ENCODE measurements at places on chromosomes 6 and 20. TPM values are rescaled to one million over a fixed set of nuclear protein-coding genes. Genes with fewer than 3 reads are reported as not detected.

DNA sequence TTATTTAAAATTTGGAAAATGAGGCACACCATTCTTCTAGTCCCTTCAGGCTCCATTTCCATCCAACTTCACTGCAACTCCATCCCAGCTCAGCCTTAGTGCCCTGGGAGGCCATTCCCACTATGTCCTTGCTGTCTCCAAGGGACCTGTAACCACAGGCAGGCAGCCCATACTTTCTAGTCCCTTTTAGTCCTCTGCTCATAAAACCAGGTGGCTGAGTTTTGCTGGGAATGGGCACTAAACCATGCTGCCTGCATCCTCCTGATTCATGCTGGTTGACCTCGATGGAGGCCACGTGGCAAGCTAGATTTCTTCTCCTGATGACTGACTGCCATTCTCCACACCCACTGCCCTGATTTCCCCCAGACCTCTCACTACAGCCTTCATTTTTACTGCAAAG, 27.5 kb upstream of the MYMX start:
- DNase-seq = no peak

- no peak for DNase-seq
Measured at GRCh38 chr6:99276747-99277146, 72.7 kb downstream of the FAXC start.

DNA sequence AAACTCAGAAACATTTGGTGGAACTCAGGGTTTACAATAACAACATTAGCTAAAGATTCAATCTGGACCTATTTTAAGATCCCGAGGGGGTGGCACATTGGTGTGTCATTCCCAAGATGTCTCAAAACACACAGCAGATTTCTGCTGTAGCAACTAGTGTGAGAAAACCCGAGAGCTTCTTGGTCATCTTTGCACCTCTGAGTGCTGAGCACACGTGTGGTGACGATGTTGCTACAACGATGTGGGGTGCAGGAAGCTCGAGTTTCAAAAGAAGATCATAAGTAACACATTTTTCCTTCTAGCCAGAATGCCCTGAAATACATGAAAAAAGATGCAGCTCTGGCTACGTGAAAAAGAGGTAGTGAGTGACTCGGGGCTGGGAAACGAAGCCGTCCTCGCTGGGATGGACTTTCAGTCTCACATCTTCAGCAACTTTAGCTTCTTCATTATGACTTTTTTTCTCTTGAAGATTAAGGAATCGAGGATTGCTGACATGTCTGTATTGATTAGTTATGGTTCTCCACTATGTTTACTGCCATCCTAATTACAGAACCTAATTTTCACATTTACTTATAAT, 1.5 kb downstream of the RAMACL start:
- DNase-seq = no peak

DNA sequence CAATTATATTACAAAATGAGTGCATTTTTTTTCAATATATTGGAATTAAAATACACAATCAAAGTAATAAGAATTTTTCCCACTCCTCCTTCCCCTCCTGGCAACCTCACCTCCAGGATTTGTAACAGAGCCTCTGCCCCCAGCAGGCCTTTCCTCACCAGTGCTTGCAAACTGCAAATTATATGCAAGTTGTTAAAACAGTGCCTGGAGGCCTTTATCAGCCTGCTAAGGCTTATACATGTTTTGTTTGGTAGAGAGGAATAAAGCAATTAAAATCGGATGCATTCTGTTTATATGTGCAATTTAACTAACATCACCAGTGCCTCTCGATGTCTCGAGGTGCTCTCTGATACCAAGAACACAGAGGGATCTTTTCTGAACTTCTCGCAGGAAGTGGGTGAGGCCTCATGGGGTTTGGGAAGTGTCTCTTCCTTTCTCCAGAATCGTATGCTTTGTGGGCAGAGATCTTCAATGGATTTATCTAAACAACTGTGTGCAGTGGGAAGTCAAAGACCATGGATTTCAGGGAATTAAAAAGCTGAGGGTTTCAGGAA, 186.8 kb downstream of the CDH26 start:
- DNase-seq = no peak

GRCh38 chr20:47464380-47465101, 37.1 kb upstream of the NCOA3 start:
- DNase-seq = peak; percentile 60

DNA sequence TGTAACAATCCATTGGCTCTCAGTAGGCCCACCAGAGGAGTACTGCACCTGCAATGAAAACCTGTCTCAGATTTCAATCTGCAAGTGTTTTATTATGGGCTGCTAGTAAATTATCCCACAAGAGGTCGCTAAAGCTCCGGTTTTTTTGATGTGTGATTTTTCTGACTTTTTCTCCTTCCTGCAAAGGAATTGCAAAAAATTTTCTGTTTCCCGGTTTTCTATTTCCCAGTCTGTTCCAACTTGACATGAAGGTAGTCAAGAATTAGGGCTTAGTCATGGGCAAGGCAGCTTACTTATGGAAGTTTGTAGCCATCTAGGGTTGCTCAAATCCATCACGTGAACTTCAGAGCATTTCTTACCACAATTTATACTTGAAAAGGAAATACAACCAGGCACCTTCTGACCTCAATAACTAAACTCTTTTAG, 38.5 kb upstream of the AHI1 start:
- peak; percentile 57 for DNase-seq

- no peak for DNase-seq
Measured at GRCh38 chr6:3538536-3538935, 81.7 kb upstream of the SLC22A23 start.

Gene MYLIP
- 41.5 TPM for polyA plus RNA-seq

GRCh38 chr6:108565091-108565766, 4.5 kb downstream of the FOXO3 start:
- DNase-seq = no peak

Gene SLC17A1
- polyA plus RNA-seq = not detected

DNA sequence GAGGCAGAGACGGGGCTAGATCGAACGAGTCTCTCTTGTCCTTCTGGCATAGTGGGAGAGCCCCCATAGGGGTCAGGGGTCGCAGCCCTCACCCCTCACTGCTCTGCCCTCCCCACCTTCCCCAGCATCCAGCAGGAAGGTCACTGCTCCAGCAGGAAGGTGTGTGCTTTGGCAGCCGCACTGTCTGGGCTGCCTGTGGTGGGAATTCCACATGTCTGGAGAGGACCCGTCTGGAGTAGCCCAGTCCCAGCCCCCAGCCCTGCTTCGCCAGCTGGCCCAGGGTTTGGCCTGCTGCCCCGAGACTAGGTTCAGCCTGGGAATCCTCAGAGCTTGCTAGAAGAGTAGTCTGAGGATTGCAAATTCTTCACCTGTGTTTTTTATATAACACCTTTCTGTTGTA, 2.5 kb upstream of the R3HDML start:
- DNase-seq = no peak

DNA sequence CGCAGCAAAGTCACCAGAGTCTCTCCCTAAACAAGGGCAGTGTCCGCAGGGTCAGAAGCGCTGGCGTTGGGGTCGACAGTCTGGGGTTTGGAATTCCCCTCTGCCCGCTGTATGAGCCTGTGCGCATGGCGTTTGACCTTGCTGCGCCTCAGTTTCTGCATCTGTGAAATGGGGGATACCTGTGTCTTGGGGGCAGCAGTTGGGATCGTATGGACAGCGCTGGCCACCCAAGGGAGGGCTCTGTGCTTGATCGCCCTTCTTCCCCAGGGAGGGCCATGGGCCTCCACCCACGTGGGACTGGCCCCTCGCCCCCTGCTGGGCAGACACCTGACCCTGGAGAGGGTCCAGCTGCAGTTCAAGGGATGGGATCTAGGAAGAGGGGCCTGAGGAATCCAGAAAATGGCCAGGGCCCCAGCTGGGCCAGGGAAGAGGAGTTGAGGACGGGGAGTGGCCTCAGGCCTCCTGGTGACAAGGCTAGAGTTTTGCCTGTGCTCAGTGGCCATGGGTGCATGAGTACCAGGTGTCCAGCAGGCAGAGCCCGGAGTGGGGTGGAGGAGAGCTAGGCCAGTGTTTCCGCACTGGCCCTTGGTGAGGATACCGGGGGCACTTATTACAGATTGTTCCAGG, 26.4 kb upstream of the PHACTR3 start:
- no peak for DNase-seq

DNA sequence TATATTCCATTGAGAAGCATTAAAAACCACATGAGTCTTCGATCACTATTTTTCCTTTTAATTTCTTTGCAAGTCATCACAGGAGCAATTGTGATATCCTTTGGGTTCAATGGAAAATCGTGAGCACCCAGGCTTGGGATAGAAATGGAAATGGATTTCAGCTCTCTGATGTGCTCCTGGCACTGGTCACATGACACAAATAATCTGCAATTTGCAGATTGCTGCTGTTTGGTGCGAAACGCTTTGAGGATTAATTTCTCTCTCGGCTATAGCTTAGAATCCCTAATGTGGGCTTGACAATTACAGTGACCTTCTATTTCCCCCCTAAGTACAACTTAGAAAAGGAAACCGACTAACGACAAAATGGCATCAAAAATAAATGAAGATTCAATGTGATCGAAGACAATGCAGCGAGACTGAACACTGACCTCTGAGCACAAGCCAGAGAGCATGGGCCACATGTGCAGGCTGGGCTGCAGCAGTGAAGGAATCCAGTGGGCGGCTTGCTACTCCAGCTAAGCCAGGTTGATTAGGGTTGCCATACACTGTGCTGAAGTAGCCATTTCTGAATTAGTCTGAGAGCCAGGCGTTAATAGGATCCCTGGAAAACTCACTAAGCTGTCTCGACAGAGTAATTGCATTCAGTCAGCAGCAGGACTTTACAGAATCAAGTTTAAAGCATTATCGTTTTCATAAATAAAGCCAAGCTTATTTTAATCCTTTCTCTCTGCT, 301.8 kb upstream of the AGPAT4 start:
- no peak for DNase-seq

GRCh38 chr20:13694420-13695150, 55.9 kb upstream of the TASP1 start:
- no peak for DNase-seq

Gene PAX1
- polyA plus RNA-seq = 1.9 TPM

Gene MYB
- 0.77 TPM for polyA plus RNA-seq

- DNase-seq = no peak
Measured at GRCh38 chr20:22920898-22921297, 114.2 kb upstream of the SSTR4 start.

DNA sequence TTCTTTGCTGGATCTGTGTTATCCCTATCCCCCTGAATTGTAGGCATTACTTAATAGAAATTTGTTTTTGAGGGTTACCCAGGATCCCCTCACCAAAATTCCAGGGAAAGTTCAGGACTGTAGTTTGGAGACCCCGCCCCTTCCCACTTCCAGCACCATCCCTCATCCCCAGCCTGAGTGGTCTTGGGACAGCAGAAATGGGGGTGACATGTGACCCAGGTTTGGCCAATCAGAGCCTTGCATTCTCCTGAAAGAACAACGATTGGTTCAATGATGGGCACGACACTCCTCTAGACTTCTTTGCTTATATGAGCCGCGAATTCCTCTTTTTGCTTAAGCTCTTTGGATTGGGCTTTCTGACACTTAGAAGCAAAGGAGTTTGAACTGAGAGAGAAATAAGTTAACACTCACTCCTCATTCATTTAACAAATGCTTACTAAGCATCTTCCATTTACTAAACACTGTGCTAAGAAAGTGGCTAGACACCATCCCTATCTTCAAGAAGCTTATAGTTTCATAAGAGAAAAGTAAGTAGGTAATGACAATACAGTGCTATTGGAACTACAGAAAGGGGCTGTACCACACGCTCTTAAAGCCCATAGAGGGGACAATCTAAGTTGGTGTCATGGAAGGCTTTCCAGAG, 24.9 kb upstream of the PAQR8 start:
- no peak for DNase-seq

DNA sequence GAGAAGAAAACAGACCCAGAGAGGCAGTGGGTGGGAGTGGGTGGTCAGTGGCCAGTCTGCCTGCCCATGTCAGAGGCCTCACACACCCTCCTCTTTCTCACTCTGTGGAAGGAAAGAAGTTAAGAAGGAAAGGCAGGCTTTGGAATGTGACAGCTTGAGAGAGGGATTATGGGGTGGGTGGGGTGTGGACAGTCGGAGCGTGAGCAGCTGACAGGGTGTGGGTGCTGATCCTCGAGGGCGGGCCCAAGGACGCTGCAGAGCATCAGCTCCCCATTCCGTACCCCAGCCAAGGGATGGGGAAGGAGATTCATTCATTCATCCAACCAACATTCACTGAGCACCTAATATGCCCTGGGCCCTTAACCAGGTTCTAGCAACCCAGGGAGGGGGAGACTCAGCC, 4.8 kb downstream of the TGM6 start:
- DNase-seq = no peak

DNA sequence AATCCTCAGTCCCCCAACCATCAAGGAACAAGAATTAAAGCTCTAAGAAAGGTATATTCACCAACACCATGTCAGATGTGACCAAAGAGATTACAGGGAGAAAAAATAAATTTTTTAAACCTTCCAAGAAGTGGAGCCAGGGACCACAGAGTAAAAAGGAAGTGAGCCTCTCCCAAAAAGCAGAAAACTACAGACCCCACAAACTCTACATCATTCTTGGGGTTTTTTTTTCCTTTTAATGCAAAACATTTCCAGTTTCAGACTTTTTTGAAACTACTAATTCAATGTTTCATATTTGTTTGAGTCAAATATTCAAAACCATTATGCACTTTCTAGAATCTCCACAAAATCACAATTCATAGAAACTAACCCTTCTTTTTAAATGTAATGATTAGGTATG, 6.8 kb upstream of the IL17F start:
- DNase-seq = no peak

DNA sequence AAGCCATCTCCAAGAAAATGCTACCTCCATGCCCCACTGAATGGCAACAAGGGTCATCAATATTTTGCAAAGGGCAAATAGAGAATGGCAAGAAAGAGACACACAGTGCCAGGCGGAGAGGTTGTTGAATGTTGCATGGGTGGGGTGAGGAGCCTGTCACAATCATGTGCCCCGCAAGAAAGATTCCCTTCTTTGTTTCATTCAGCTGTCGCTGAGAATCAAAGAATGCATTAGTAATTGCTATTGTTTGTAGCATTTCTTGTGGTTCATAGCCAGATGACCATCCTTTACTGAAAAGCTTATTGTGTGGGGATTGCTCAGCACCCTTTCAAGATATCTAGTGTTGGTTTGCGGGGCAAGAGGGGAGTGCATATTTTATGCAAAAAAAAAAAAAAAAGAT, 166.5 kb upstream of the QKI start:
- no peak for DNase-seq

Gene TMEM74B
- polyA plus RNA-seq = 2.6 TPM

DNA sequence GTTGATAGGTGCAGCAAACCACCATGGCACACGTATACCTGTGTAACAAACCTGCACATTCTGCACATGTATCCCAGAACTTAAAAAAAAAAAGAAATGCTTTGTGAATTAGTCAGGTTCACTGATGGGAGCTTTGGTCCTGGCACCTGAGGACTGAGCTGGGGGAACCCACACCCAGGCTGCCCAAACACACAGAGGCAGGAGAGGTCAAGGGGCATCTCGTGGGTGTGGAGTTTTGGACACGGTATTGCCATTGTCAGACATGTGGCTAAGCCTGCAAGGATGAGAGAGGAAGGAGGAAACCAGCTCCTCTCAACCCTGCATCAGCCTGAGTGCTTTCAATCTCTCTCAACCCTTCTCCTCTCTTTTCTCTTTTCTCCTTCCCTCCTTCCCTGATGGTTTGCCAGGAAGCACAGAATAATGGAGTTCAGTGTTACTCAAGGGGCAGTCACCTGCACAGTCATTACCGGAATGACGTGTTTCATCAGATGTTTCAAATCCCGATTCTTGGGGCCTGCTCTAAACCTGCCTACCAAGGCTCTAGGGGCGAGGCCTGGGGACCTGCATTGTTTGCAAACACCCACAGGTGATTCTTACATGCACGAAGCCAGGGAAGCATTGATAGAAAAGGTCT, 89.9 kb upstream of the NEDD9 start:
- DNase-seq = no peak

Gene SLC22A16
- 0.06 TPM for polyA plus RNA-seq

All from forelimb muscle (tissue), 1 donor.